ENCODE measurements at places on chromosomes 3 and 15. TPM values are rescaled to one million over a fixed set of nuclear protein-coding genes. Genes with fewer than 3 reads are reported as not detected.

DNA sequence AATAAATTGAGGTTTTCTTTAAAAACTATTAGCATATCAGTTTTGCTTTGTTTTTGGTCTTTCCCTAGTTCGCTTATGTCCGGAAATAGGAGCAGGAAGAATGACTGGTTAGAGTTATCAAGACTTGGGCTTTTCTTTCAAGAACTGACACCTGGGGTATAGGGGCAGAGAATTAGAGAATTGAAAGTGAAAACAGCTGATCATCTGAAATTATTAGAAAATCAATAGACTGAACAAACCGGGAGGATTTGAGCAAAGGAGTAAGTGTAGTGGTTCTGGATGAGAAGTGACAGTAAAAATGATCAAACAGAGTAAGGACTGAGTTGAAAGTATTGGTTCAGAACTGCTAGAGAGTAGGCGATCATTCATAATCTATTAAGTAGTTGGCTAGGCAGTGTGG is 6.0 kb downstream of the MINDY2 start:
- no peak for DNase-seq
- H3K27me3 ChIP-seq, result no peaks in the 10 kb centered on the region
- no peaks in the 10 kb centered on the region for H3K36me3 ChIP-seq

- H3K4me1 ChIP-seq, result peaks cover 6% of the 10 kb centered on the region
- no peaks in the 10 kb centered on the region for H3K36me3 ChIP-seq
- H3K4me3 ChIP-seq, result no peak overlapping the region
These were observed 21.4 kb upstream of the MCF2L2 start for GRCh38 chr3:183449791-183450190.

ZCWPW2 gene
- 0.27 TPM for total RNA-seq

GHRL gene
- total RNA-seq, result 3.2 TPM
